ENCODE measurements at places on chromosomes 16 and 17. TPM values are rescaled to one million over a fixed set of nuclear protein-coding genes. Genes with fewer than 3 reads are reported as not detected.

ZFP3 gene
- polyA plus RNA-seq = 15.7 TPM

SLC47A1 gene
- 22.5 TPM for polyA plus RNA-seq

DNA sequence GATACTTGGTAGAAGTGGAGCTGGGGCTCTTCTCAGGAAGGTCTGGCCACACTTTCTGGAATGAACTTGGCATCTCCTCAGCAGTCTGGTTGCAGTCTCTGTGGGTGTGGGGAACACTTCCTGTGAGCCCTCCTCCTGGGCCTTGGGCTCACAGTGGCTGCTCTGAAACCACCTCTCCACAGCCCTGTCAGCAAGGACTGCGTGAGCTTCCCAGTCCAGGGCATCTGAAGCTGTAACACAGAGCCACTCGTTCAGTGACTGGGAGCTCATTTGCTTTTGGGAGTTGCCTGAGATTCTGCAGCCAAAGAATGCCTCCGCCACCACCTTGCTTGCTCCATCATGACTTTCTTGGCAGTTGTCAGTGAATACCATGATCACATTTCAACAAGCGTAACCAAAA is 60.0 kb downstream of the CLEC16A start:
- no peak for DNase-seq

GRCh38 chr17:44235583-44235936 is 16.1 kb upstream of the UBTF start:
- no peak for DNase-seq

DNA sequence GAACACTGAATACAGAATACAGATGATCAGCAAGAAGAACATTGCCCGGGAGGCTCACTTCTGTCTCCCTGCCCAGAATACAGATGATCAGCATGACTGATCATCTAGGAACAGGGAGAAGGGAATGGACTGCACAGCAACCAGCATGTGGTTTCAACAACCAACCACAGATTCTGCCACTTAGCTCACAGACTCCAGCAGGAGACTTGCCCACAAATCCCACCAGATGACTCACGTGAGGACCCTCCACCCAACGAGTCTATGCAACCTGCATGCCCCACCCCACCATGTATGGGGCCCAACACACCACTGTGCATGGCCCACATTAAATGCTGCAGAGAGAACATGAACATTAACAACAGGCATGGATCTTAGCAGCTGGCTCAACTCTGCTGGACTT is 36.1 kb upstream of the ALOX12 start:
- no peak for DNase-seq

Measured in left renal cortex interstitium (tissue), 4 donors.